Dorsolateral prefrontal cortex (tissue), 122 donors: ENCODE measurements at places on chromosomes 1 and 21. TPM values are rescaled to one million over a fixed set of nuclear protein-coding genes. Genes with fewer than 3 reads are reported as not detected.

Gene L1TD1
- total RNA-seq = 0.15 TPM

Gene HHIPL2
- 0.21 TPM for total RNA-seq

DNA sequence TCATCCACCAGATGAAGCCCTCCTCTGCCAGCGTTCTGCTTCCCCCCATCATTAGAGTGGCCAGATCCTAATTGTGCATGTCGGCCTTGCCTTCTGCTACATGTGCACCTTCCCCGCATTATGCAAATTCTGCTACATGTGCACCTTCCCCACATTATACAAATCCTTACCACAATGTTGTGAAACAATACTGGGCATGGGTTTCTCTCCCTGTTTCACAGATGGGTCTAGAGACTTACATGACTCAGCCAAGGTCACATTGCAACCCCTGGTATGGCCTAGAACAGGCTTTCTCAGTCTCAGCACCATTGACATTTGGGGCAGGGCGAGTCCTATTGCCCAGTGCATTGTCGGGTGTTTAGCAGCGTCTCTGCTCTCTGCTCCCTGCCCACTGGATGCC lies 1.0 kb upstream of the CELA2A start:
- DNase-seq = no peak

DNA sequence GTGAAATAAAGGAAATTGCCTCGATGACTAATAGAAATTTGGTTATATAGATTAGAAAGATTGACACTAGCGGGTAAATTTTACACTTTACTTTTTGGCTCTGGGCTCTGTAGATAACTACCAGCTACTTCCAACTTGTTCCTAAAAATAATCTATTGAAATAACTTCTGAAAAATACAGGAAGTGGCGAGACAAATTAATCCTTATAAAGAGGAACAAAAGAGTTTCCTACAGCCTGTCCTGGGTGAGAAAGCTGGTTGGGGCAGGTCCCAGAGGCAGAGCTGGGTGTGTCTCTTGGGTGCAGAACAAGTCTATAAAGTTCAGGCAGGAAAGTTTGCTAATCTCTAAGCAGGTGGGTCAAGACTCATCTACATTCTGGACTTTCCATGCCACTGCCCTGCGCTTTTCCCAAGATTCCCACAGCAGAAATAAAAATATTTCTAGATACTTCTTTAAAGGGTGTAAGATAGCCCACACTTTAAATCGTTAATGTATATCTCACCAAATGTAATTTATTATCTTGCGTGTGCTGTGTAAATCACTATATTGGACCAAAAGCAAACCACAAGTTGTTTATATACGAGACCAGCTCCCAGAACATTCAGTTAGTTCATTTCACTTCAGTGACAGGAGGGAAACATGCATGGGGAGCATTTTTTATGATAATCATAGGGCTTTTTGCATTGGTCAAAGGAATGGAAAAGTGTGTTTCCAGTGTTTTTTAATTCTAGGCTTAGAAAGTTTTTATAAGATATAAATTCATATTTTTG lies 70.1 kb upstream of the NRIP1 start:
- no peak for DNase-seq

- DNase-seq = no peak
These were observed 28.8 kb upstream of the PDPN start for GRCh38 chr1:13554798-13555197.

- no peak for DNase-seq
These were observed 199.2 kb upstream of the ST6GALNAC5 start for GRCh38 chr1:76668046-76668445.

GRCh38 chr1:89743788-89744187 lies 77.0 kb upstream of the LRRC8D start:
- DNase-seq = no peak

- peak; percentile 5 for DNase-seq
These were observed 50.3 kb downstream of the CHD1L start for GRCh38 chr1:147292631-147293251.

GRCh38 chr1:17544776-17545350 lies 5.4 kb downstream of the ARHGEF10L start:
- no peak for DNase-seq
